Fibroblast of the aortic adventitia (primary cell): ENCODE measurements at places on chromosomes 1 and 21.

DNA sequence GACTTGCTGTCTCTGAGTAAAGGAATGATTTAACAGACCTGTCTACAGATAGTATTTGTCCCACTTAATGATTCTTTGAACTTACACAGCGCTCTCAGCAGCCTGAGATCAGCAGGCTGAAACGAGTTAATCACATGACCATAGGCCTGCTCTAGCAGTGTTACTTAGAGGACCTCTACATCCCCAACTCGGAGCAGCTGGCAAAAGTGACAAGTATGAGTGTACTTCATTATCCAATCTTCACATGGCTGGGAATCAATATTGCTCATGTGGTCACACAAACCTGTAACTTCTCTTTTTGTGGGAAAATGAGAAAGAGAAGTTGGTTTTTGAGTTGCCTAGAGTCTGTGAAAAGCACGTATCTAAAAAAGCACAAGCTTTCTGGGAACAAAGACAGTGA, 11.4 kb upstream of the ATP13A2 start:
- DNase-seq = no peak

- peak; percentile 0 for DNase-seq
Measured at GRCh38 chr1:242784807-242785206, 260.3 kb upstream of the PLD5 start.

DNA sequence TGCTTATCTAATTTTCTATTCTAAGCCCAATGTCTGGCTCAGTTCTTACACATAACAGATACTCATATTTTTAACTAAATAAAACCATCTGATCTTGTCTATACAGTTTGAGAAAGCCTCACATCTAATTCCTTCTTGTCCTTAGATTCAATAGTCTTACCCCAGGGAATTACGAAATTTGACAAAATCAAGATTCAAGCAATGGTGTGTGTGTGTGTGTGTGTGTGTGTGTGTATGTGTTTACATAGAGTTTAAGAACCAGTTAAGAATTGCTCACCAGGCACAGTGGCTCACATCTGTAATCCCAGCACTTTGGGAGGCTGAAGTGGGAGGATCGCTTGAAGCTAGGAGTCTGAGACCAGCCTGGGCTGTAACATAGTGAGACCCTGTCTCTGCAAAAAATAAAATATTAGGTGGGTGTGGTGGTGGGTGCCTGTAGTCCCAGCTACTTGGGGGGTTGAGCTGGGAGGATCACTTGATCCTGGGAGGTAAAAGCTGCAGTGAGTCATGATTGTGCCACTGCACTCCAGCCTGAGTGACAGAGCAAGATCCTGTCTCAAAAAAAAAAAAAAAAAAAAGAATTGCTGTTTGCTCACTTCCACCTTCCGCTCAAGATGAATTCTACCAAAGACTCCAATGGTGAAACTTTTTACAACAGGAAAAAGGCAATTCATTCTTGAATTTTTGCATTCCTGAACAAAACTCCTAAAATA, 6.2 kb downstream of the WDR64 start:
- no peak for DNase-seq

- peak; percentile 7 for DNase-seq
Measured at GRCh38 chr21:37348664-37349063, 17.9 kb upstream of the DYRK1A start.

- DNase-seq = no peak
Measured at GRCh38 chr1:54742282-54742681, 22.0 kb downstream of the PARS2 start.

DNA sequence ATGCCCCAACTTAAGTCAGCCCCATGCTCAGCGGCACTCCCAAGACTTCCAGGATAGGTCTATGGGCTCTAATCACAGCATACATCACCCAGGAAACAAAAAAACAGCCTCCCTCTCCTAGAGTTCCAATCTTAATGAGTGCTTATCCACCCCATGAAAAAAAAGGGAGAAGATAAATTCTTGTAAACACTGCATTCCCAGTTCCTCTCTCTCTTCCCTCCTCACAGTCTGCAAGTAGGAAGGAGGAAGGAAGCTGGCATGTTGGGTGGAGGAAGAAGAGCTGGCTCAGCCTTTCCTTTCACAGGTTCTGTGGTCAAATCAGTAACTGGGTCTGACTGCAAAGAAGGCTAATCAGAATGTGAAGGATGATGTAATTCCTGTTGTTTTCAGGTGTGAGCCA, 69.9 kb upstream of the ZC3H11B start:
- no peak for DNase-seq

GRCh38 chr1:185249563-185249962, 67.5 kb downstream of the IVNS1ABP start:
- no peak for DNase-seq

- DNase-seq = peak; percentile 60
Measured at GRCh38 chr1:36160949-36161485, 5.1 kb downstream of the MAP7D1 start.

- DNase-seq = no peak
Measured at GRCh38 chr21:38311765-38312164, 55.0 kb downstream of the KCNJ15 start.

GRCh38 chr1:55352811-55353180, 137.6 kb upstream of the USP24 start:
- DNase-seq = no peak

DNA sequence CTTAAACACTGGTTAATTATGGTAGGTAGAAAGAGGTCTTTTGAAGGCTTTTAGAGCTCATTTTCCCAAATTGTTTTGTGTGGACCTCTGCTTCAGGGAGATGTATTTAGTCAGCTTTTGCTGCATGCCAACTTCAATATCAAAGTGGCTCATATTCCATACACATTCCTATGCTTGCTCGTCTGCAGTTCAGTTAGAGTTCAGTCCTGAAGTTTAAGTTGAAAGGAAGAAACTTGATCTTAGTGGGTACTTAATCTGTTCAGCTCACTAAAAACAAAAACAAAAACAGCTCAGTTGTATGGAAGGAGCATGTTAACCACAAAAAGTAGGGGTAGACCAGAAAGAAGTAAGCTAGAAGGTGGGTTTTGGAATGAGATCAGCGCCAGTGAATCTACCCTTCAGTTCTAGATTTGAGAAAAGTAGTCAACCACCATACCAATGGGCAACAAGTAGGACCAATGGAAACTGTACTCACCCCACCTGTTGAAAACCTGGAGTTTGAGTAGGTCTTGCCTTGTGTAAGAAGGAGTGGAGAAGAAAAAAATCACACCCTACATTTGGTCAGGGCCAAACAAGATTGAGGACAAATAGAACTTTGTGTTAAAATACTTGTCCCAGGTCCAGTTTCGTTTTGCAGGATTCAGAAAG, 58.0 kb downstream of the LEPR start:
- DNase-seq = peak; percentile 44

- no peak for DNase-seq
Measured at GRCh38 chr21:17429936-17430335, 82.9 kb upstream of the CXADR start.

- no peak for DNase-seq
Measured at GRCh38 chr1:246530482-246530881, 23.4 kb upstream of the SMYD3 start.

GRCh38 chr1:198416296-198416695, 124.2 kb downstream of the ATP6V1G3 start:
- peak; percentile 84 for DNase-seq

- no peak for DNase-seq
Measured at GRCh38 chr1:3551711-3552110, 59.6 kb downstream of the MEGF6 start.

DNA sequence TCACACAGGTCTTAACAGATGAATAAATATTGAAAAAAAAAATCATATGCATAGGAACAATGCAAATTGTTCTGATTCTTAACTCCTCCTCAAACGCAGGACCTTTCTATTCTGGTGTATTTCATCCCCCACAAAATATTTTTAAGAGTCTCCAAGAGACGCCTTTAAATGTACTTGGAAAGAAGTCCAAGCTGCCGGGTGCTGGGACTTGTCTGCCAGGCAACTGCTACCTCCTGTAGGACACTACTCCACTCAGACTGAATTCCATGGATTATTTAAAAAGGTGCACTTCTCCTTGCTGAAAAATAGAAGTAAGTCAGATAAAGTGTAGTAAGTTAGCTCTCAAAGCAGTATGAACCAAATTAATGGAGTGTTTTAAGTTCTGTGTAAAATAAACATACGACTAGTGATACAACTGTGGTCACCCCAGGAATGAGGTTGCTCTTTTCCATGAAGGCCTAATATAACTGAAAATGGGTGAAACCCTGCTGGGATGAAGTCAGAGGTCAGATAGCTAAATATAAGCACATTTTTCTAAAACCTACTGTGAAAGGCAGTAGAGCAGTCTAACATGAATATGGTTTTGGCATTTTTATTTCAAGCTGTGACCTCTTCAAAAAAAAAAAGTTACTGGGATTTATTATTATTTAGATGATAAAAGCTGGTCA, 189.2 kb upstream of the PBX1 start:
- DNase-seq = no peak

- DNase-seq = no peak
Measured at GRCh38 chr21:42350318-42350910, 380 bp downstream of the TFF2 start.
